Muscle of back (tissue), 13 donors: ENCODE measurements at places on chromosomes 5 and 9.
A peak's percentile ranks its signal among the peaks of the same experiment; 100 is the strongest.

DNA sequence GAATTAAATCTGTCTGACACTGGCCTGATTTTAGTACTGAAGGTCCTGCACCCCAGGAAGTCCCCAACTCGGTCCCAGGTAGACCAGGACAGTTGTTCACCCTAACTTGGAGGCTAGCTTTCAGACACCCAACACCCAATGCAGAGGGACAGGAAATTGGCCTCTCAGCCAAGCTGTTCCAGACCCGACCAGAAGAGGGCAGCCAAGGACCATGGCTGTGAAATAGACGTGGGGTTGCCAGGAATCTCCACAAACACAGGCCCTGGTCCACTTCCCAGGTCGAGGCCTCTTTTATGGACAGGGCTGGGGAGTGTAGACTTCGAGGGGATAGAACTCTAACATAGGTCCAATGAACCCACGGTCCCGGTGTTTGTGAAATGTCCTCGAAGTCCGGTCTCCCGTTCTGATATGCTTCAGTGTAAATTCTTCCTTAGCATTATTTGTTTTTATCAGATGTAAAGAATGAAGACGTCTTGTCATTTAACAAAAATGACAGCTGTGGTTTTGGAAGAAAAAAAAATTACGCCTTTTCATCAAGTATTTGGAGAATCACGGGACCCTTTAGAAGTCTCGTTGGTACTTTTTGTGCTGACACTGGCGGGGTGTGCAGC is 260.3 kb upstream of the ADAMTS16 start:
- DNase-seq, result peak; percentile 90

- DNase-seq, result no peak
These were observed 171.4 kb upstream of the NFIB start for GRCh38 chr9:14485366-14485765.

DNA sequence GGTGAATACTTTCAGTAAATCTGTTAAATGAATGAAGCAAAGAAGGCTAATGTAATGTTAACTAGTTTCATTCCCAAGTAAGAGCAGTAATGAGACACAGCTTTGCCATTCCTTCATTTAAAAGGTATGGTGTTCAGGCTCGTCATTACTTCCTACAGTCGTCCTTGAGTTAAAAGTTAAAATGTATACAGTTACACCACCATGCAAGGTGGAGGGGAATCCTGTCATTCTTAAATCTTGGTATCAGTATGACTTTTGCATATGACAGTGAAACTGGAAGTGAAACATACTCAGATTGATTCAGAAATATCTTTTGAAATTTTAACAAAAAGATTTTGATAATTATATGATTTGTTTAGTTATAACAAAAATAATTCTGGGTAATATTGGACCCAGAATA is 25.9 kb downstream of the MTRR start:
- DNase-seq, result no peak

DNA sequence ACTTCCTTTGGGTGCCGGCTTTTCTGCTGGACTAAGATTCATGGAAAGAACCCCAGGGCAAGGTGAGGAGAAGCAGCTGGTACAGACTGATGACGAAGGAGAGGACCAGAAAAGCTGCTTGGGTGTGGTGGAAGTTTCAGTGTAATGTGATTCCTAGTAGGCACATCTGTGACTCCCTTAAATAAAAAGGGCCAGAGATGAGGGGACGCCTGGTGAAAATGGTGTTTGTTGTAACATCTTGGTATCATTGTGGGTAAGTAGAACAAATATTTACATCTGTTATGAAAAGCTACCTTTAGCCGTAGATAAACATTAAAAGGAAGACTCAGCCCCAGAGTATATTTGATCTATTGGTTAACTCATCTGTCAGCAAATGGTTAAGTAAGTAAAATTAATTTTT is 33.8 kb downstream of the OTULINL start:
- no peak for DNase-seq

DNA sequence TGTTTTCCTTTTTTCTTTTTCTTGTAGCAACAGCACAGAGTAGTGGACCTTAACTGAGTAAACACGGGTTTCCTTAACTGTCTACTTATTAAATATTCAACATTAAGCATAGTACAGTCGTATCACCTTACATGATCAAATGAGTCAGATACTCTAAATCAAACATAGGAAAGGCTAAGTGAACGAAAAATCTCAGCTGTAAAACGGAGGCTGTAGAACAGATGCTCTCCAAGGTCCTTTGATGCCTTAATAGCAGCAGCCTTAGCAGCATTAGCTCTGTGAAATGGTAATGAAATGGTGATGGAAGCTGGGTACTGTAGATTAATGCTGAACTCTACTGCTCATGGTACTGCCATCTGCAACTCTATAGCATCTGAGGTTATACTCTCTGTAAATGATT is 1433.3 kb upstream of the C9orf72 start:
- no peak for DNase-seq
